ENCODE measurements at places on chromosomes 3 and 15.

- no peak for DNase-seq
Measured at GRCh38 chr3:194941360-194941955, 255.8 kb downstream of the FAM43A start.

GRCh38 chr15:61227950-61228936 is 859 bp downstream of the RORA start:
- no peak for DNase-seq

DNA sequence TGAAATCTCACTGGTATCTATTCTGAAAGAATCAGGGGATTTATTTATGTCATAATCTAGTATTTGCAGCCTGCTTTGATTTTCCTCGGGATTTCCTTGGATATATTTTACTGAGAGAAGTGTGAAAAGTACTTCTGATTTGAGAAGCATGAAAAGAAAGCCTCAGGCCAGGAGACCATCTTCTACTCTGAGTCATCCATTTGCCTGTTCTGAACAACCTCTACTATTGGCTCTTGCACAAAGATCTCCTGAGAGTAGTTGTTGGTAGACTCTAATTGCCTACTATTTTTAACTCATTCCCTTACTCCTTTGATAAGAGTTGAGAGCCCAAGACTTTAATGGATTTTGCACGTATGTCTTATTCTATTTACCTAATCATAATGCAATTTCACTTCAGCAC is 318.9 kb downstream of the BCHE start:
- no peak for DNase-seq

DNA sequence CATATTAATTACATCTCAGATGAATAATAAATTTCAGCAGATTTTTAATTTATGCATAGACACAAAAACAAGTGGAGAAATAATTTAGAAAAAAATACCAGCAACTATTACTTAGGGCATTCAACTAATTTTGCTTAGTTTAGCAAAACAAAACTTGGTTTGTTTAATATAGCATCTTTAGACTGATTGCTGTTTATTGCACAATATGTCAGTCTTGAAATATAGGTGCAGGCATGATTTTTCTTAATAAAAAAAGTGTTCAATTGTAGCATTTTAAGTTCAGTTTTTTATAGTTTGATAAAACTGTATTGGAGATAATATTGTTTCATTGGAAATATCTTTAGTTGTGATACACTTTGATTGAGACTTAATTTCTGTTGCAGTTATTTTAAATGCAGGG is 161.2 kb upstream of the KCNH8 start:
- DNase-seq: no peak

- DNase-seq: peak; percentile 3
Measured at GRCh38 chr3:179929091-179929529, 107.6 kb downstream of the PEX5L start.

- DNase-seq: no peak
Measured at GRCh38 chr3:167350245-167350862, 29.7 kb downstream of the ZBBX start.

DNA sequence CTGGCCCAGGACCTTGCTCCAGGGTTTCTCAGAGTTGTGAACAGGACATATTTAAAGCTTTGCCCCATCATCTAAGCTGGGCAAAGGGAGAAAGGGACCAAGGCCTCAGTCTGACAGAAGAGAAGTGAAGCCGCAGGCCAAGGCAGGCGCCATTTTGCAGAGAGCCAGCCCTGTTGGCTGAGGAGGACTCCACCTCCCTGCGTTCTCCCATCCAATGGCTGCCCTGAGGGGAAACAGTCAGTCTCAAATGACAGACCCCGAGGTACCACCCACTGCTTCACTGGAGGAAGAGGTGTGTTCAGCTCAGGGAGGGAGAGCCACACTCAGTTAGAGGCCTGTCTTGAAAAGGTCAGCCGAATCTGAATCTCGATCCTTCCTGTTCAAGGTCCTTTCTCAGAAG is 86.1 kb downstream of the ADAMTS17 start:
- no peak for DNase-seq

DNA sequence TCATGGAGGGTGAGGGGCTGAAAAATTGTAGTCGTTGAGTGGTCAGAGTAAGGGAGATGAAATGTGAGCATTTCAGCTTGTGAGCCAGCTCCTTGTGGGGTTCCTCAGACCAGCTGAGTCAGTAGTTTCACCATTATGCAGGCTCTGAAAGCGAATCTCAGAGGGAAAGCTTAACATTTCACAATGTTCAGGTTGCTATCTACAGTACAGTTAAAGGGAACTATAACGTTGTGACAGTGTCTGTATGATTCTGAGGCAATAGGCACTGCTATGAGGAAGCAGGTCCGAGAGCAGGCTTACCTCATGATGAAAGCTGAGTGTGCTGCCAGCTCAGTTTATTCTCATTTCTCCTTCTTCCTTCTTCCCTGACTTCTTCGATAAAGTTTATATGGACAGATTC is 469.6 kb downstream of the EDEM1 start:
- no peak for DNase-seq

DNA sequence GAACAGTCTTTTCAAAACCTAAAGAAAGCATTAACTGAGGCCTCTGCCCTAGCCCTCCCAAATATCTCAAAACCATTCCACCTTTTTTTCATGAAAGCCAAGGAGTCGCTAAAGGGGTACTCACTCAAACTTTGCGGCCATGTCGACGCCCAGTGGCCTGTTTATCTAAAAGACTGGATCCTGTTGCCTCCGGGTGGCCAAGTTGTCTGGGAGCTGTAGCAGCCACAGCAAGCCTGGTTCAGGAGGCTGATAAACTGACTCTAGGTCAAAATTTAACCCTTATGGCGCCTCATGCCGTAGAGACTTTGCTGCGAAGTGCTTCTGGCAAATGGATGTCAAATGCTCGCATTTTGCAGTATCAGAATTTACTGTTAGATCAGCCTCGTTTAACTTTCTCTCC is 39.5 kb downstream of the ZBTB11 start:
- no peak for DNase-seq

DNA sequence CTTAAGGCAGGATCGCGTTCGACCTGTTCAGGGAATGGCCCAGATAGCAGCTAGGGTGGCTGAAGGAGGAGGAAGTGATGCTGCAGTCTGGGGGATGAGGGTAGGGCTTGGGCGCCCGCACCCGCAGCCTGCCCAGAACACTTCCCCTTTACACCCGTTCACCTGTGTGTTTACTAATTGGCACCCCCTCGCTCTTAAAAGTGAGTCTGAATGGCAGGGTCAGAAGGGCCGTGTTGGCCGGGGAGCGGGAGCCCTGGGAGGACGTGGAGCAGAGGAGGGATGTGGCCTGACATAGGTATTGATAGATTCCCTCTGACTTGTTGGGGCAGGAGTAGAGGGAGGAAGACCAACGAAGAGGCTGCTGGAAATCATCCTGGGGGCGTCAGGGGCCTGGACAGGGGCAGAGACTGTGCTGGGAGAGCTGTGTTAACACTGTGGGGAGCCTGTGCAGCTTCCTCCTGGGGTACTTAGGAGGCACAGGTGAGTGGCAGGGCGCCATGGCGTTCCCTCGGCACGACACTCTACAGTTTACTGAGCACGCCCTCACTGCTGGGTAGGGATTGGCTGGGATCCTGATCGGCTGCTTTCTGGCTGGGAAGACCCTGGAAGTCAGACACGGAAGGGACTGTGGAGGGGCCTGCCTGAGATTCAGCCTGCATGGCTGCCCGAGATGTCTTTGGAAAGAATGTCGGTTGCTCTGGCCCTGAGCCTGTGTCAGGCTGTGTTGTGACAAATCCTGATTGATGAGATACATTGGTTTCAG is 51.7 kb downstream of the SLC6A6 start:
- no peak for DNase-seq

GRCh38 chr3:98705694-98706093 is 57.4 kb upstream of the ST3GAL6 start:
- no peak for DNase-seq

GRCh38 chr3:37540786-37541185 is 320.9 kb upstream of the CTDSPL start:
- no peak for DNase-seq

GRCh38 chr3:108406661-108407206 is 103.7 kb downstream of the MYH15 start:
- no peak for DNase-seq

DNA sequence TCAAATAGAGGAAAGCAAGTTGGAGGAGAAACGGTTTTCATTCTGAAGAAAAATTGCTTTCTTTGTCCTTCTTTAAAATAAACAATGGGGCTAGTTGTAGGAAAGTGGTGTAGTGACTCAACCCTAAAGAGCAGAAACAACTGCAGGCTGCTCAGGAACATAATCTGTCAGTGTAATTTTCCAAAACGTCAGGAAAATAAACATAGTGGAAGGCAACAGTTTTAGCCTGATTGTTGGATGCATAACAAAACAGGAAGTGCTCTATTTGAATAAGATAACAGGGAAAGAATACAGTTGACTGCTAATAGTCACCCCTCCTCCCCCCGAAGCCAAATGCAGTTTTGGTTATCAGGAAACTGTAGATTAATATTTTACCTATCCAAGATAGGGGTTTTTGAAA is 167.6 kb downstream of the ECT2 start:
- DNase-seq: no peak

DNA sequence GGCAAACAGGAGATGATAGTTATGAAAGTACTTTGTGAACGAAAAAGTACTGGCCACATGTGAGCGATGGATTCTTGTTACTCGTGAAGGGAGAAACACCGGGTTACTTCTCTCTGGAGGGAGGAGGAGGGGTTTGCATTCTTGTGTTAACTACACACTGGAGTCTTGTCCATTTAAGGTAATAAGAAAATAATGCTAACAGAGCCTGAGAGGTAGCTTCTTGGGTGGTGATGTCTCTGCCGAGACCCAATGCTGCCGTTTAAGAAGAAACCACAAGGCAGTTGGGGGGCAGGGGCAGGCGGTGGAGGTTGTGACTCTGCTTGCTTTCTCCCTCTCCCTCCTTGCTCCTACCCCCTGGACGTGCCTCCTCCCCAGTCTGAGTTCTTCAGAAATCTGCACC is 100.9 kb upstream of the ROPN1 start:
- DNase-seq: no peak

DNA sequence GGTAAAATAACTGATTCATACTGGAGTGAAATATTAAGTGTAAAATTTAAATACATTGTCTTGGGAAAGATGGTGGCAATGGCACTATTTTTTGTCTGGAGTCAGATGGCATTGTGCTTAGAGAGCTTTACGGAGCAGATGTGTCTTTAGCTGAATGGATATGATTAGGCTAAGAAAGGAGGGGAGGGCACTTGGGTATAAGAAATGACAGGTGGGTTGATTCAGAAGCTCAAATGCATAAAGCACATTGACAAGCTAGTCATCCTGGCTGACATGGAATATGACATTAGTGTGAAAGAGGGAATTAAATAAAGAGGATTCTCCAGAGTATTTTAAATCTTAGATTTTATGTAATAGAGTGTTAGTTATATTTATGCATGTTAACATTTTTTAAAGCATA is 570.1 kb upstream of the CBLB start:
- no peak for DNase-seq

DNA sequence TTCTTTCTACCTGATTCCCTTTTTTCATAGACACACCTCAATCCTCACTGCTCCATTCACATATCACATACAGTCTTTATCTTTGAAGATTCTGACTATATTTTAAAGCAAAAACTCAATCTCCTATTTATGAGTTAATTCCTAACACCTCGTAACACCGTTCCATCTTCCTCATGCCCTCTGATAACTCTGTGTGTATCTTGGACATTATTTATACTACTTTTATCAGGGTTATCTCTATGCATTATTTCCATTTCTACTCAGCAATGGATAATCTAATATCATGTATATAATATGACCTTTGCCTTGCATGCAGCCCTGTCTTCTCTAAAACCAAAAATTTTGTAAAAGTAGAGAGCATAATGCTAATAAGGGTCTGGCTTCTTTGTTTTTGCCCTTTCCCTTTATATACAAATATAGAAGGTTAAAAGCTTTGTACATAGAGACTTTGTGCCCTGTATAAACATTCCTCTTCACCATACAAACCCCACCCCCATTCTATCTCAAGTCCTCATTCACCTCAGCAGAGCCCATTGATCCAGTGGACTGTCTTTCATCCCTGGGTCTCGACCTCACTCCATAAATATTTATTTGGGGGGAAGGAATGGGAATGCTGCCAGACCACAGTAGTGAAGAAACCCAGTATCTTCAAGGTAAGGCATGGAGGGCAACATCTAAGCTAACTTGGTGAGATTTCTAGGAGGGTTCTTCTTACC is 21.8 kb downstream of the TRIM42 start:
- DNase-seq: no peak

DNA sequence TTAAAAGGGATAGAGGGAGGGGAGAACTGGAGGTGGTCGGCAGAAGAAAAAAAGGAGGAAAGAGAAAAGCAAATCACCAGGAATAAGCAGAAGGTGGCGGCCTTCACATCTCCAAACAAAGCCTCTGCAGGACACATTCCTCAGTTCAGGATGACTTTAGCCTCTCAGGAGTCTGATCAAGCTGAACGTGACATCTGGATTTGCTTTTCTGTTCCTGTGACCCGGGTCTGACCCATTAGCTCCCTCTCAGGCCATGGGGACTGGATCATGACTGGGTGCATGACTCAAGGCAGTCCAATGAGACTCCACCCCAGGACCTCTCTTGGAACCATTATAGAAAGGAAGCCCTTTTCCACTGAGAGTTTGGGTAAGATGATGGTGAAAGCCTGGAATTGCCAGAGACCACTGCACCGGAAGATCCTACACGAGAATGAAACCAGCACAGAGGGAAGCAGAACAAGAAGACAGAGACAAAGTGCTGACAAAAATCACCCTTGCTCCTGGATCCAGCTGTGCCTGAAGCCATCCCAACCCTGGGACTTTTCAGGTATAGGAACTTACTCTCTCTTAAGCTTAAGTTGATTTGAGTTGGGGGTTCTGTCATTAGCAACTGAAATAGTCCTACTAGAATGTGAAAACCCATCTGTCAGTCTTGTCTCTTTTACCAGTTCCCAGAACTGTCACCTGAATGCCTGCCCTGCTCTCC is 45.4 kb upstream of the RAD18 start:
- DNase-seq: no peak

DNA sequence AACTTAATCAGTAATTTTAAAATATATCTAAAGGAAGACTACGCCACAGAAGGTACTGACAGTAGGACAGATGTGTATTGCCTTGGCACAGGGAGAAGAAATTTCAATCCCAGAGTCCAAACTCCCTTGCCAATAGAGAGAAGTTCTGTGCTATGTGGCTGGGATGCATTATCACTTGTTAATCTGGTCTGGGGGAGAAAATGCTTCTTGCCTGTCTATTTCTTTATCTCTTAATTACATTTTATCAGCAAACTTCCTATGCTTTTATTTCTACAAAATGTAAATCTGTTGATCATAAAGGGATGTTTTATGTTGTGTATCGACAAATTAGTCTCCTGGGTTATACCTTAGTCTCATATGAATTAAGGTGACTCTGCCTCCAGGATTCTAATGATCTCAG is 21.7 kb downstream of the RBMS3 start:
- DNase-seq: no peak

Measured in stimulated activated CD4-positive, alpha-beta T cell treated with anti-CD3 and anti-CD28 coated beads, TNF-alpha, amount 100 ng/mL, for 1 hour (primary cell).